ENCODE measurements at places on chromosomes 6 and 20.

DNA sequence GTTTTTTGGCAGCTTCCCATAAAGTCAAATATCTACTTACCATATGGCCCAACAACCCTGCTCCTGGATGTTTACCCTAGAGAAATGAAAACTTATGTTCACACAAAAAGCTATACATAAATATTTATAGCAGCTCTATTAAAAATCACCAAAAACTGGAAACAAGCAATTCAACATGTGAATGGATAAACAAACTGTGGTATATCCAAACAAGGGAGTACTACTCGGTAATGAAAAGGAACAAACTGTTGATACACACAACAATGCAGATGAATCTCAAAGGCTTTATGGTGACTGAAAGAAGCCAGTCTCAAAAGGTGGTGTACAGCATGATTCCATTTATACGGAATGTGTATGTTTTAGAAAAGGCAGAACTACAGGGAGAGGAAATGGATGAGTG lies 48.4 kb downstream of the PREX1 start:
- DNase-seq, result no peak

DNA sequence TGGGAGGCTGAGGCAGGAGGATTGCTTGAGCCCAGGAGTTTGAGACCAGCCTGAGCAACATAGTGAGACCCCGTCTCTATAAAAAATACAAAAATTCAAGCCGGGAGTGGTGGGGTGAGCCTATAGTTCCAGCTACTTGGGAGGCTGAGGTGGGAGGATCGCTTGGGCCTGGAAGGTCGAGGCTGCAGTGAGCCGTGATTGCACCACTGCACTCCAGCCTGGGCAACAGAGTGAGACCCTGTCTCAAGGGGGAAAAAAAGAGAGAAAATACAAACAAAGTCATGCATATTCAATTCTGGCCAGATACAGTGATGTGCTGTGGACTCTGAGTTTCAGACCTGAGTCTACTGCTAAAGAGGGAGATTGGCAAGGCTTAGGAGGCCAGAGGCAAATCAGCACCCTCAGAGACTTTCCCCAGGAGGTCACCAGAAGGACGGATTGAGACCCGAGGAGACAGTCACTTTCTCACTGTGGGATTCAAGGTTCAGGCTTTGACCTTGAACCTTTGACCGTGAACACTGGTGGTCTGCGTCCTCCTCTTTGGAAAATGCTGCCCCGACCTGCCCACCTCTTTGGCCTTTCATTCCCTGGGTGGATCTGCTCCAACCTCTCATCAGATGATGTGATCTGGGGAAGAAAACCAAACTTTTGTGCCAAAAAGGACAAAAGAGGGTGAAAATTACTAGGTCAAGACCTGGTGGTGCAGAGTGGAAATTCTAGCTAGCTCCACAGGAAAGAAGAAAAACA lies 31.2 kb downstream of the TGM2 start:
- DNase-seq, result no peak

- no peak for DNase-seq
These were observed 31.2 kb downstream of the TREML1 start for GRCh38 chr6:41122918-41123317.

DNA sequence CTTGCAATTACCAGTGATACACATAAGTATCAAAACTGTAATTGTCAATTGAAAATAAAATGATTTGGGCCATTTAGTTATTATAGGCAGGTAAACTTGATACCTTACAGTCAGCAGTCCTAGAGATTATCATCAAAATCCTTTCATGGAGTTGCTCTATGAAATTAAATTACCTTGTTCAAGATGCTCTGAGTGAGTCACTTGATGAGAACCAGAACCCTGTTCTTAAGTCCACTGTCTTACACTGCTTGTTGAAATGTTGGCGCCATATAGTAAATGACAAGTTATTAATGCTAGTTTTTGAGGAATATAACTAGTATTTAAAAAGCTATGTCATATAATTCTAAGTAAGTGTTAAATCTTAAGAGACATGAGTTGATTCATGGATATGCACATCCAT lies 37.2 kb upstream of the BAG2 start:
- no peak for DNase-seq

DNA sequence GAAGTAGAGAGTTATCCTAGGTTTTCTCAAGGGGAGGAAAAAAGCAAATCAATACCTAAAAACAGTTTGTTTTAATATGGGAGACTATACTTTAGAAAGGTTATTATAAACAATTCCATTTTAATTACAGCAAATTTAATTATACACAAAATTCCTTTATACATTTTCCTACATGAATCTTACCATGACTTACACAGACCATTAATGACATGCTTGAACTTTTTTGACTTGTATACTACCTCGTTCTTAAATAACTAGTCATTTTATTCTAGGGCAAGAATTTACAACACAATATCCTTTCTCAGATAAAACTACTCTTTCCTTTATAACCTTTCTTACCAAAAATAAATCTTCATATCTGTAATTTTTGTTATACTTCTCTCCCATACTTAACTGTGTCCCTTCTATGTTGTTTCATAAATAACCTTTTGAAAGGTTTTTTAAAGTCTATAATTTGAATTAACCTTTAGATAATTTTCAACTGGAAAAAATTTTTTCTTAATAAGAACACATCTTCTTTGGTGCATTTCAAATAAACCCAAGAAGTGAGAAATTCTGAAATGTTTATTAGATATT lies 729.4 kb downstream of the TENT5A start:
- peak; percentile 25 for DNase-seq
